ENCODE measurements at places on chromosomes 4 and X. TPM values are rescaled to one million over a fixed set of nuclear protein-coding genes. Genes with fewer than 3 reads are reported as not detected.

The ESX1 gene
- not detected for total RNA-seq

The PABPC1L2A gene
- total RNA-seq: 1.6 TPM

The FAAH2 gene
- not detected for total RNA-seq

The NIPAL1 gene
- 1.0 TPM for total RNA-seq

The HMGN5 gene
- total RNA-seq: 1.8 TPM

DNA sequence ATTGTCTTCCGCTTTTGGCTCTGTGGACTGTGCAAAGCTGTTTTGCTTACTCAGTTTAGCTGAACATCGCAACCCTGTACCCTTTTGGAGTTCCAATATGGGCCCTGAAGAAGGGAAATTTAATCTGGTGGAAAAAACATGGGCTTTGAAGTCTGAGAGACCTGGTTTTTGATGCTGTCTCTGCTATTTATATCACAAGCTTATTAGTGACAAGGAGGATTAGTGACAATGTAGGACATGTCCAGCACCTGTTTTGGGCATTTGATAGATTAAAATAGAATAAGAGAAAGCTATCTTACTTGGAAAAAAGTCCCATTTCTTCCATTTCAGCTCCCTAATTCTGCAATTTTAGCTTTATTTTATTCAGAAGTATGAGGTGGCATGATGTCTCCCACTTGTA is 417.3 kb downstream of the SPRY1 start:
- ATAC-seq: no peak

GRCh38 chrX:69065451-69065850 is 99.8 kb downstream of the PJA1 start:
- ATAC-seq: peak; percentile 60

DNA sequence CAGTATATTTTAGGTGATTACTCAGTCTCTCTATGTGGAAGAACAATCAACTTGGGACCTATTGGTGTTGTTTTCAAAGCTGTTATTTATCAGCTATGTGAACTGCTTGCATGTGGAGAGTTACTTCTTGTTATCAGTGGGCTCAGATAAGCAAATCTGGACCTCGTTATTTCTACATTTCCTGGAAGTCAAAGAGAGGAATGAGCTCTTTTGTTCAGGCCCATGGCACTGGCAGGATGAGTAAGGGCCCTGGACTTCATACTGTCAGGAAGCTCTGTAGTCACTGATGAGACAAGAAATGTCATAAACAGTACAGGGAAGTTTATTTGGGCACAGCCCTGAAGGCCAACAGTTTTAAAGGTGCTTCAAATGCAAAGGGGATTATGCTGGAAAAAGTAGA is 760.6 kb upstream of the EPHA5 start:
- no peak for ATAC-seq

DNA sequence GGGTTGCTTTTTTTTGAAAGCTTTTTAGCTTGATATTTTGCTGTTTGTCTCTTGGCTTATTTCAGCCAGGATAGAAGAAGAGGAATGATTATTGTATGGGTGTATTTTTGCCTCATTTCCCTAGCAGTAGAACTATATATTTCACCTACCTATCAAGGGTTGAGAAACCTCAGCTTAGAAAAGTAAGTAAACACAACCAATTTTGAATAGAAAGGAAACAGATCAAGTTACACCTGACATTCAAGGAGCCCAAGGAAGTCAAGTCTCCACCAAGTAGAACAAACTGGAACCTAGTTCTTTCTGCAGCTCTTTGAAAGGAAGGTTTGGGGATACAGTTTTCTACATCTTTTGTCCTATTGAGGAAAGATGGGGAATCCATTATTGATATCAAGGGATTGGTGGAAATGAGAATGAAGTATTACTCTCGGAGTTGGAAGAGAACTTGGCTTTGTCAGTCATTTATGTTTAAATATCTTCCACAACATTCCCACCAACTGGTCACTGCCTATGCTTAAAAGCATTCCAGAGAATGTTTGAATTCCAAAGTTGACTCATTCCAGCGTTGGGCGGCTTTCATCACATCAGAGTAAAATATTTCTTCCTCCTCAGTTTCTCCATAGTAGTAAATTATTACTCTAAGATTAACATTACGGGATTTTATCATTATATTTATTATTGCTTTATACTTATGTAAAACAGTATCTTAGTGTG is 207.8 kb upstream of the CNKSR2 start:
- peak; percentile 41 for ATAC-seq

- ATAC-seq: peak; percentile 6
Observed at GRCh38 chrX:34288782-34289181, 156.7 kb upstream of the FAM47A start.

GRCh38 chrX:55107911-55108310 is 19.1 kb downstream of the PAGE2 start:
- ATAC-seq: no peak

- ATAC-seq: no peak
Observed at GRCh38 chrX:46961574-46962283, 49.5 kb downstream of the JADE3 start.

- no peak for ATAC-seq
Observed at GRCh38 chr4:136121426-136121825, 1410.9 kb downstream of the PCDH18 start.

DNA sequence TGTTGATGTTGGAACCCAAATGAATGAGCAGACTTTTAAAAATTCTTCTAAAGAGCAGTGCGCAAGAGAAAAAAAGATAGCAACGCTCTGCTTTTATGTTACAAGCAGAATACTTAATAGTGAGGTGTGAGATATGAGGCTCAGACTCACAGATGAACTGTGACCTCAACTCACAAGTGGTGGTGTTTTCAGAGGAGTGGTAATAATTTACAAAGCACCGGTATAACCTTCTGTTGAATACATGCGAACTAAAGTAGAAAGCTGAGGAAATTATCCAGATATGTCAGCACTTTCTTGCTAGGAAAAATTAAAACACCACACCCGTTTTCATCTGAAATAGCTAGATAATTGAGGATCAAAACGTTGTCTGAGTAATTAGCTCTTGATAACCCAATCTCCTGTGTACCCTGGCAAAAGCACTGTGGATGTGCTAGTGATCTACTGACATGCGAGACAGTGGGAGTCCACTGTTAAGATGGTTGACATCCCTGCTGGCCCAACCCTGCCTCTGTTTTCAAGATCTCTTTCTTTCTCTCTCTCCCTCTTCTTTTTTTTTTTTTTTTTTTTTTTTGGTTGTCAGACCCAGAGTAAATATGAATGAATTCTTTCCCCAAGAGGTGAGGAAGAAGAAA is 6.9 kb upstream of the TLL1 start:
- ATAC-seq: no peak

DNA sequence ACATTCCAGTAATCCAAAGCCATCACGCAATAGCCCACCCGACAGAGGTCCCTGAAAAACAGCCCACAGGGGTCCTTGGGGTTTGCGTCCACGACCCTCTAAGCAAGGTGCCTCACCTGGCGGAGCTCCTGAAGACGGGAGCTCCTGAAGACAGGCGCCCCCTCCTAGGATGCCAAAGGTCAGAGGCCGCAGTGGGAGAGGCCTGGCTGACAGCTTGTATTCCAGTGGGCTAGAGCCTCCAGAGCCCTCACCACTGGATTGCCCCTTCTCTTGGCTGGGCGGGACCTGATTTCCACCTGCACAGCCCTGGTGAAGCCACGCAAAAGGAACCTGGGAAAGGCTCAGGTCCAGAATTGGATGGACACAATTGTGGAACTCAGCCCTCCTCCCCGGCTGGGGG is 29.7 kb upstream of the WFS1 start:
- ATAC-seq: no peak

DNA sequence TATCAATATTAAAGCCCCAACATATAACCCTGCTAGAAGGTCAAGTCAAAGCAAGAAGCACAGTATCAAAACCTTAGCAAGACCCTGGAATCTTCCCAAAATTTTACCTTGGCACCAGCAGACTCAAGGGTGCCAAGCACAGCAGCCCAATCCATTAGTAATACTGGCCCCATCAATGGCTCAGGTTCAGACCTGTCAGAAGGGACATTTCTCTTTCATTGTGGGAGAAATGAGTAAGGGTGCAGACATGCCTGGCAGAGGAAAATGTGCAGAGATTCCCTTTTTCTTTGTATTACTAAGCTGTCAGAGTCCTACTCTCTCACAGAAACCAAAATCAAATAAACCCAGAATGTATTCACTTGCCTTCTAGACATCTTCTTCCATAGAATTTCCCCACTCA is 203.9 kb downstream of the EVC2 start:
- no peak for ATAC-seq

GRCh38 chrX:11367609-11368430 is 74.6 kb downstream of the AMELX start:
- no peak for ATAC-seq
